Adrenal gland (tissue), 19 donors: ENCODE measurements at places on chromosomes 1 and 21. TPM values are rescaled to one million over a fixed set of nuclear protein-coding genes. Genes with fewer than 3 reads are reported as not detected.
A peak's percentile ranks its signal among the peaks of the same experiment; 100 is the strongest.

- no peak overlapping the region for H3K27ac ChIP-seq
- H3K4me1 ChIP-seq: peaks cover 15% of the 10 kb centered on the region
- no peak for DNase-seq
- H3K36me3 ChIP-seq: no peaks in the 10 kb centered on the region
Measured at GRCh38 chr1:86912281-86912900, 1.5 kb downstream of the SELENOF start.

DNA sequence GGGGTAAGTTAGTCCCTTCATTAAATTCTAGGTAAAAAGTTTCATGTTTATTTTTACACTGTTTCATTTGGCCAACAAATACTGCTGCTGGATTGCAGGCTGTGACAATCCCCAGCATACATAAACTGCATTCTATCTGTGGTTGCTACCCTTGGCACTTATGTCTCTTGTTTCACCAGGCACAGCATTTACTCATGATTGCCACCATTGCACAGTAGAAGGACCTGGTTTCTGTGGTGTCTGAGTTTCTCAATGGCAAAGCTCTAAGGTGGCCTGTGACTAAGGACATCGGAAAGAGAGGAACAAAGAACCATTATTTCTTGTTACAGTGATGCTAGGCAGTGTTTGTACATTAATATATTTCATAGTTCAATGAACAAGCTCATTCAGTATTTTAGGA is 878.4 kb upstream of the NEGR1 start:
- no peaks in the 10 kb centered on the region for H3K36me3 ChIP-seq
- no peaks in the 10 kb centered on the region for H3K4me1 ChIP-seq
- no peaks in the 10 kb centered on the region for H3K27me3 ChIP-seq
- H3K27ac ChIP-seq: no peak overlapping the region

The KLF17 gene
- not detected for total RNA-seq

GRCh38 chr1:4307911-4308545 is 346.4 kb upstream of the AJAP1 start:
- H3K4me1 ChIP-seq: no peaks in the 10 kb centered on the region
- H3K27ac ChIP-seq: no peak overlapping the region
- H3K4me3 ChIP-seq: no peak overlapping the region

GRCh38 chr1:8357329-8358101 is 39.6 kb downstream of the SLC45A1 start:
- no peaks in the 10 kb centered on the region for H3K36me3 ChIP-seq
- peaks cover 11% of the 10 kb centered on the region for H3K4me1 ChIP-seq
- DNase-seq: peak; percentile 67
- H3K27me3 ChIP-seq: no peaks in the 10 kb centered on the region
- H3K27ac ChIP-seq: peak overlapping the region; percentile 21

DNA sequence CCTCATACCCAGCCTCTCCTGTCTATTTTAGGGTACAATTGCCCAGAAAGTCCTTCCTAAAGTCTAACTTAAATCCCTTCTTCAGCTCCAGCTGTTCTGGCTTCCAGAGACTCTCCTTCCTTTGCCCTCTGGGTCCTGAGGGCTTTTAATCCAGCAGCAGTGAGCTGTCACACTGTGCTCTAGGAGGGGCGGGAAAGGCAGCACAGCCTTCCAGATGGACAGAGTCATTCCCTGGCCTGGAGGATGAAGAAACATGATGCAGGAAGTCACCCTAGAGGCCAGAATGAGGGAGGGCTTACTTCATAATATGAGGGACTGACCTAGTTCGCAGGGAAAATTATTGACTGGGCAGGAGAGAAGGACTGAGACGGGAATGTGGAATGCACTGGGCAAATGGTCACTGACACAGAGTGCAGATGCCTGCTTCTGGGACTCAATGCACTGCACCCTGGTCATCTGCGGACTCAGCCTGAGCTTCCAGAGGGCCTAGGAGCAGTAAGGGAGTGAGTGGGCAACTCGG is 1.3 kb downstream of the SH2D2A start:
- no peak overlapping the region for H3K4me3 ChIP-seq
- H3K27ac ChIP-seq: no peak overlapping the region
- no peaks in the 10 kb centered on the region for H3K36me3 ChIP-seq
- peak; percentile 59 for DNase-seq

The PAPPA2 gene
- total RNA-seq: 0.15 TPM

GRCh38 chr1:5917281-5917590 is 75.0 kb downstream of the NPHP4 start:
- H3K36me3 ChIP-seq: no peaks in the 10 kb centered on the region
- no peak overlapping the region for H3K27ac ChIP-seq
- H3K4me1 ChIP-seq: peaks cover 4% of the 10 kb centered on the region

DNA sequence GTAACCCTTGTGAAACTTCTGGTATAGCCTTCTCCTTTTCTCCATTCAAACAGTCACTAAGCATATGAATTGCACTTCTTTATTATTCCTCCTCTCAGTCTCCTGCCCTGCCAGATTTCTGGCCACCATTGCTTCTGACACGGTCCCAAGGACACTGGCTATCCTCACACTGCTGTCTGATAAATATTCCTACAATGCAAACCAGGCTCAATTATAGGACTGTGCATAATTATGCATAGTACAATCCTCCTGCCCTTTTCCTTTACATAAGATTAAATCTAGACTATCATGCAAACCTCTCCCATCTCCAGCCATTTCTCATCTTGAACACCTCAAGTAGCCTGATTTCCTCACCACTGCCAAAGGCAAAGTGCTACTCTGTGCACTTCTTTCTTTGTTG is 704.3 kb upstream of the ADAMTS5 start:
- no peaks in the 10 kb centered on the region for H3K4me1 ChIP-seq
- no peaks in the 10 kb centered on the region for H3K36me3 ChIP-seq
- no peak overlapping the region for H3K27ac ChIP-seq
- H3K27me3 ChIP-seq: no peaks in the 10 kb centered on the region
- no peak for DNase-seq

DNA sequence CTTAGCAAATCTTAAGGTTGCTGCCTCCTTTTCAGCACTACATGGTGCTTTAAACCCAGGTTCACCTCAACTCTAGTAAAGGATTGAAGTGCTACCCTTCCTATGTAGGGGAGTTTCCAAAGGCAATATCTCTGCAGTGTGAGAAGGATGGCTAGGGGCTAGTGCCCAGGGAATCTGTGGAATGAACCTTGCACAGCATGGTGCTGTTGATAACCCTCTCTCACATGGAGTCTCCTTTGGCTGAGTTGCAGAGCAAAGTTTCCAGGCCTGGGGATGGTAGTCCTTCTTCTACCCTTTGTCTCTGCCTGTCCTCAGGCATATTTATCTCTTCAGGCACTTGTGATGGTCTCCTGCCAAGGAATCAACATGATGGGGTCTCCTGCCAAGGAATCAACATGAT is 59.4 kb downstream of the AXDND1 start:
- DNase-seq: no peak
- no peak overlapping the region for H3K4me3 ChIP-seq
- H3K27ac ChIP-seq: no peak overlapping the region

DNA sequence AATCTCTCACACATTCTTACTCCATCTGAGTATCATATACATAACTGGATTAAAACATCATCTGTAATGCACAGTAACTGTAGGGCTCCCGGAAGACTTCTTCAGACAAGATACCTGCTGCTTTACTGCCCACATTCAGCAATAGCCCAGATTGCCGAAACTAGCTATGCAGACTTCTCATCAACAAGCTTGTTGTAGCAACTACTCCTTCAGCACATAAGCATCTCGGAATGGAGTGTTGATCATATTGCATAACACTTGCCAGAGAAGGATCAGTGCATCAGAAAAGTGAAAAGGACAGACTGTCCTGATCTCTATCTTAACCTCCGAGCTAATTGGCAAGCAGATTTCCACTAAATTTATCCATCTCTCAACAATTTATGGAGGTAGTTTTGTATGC is 354.6 kb upstream of the C1orf87 start:
- no peak overlapping the region for H3K4me3 ChIP-seq
- H3K27ac ChIP-seq: no peak overlapping the region
- no peaks in the 10 kb centered on the region for H3K36me3 ChIP-seq
- no peaks in the 10 kb centered on the region for H3K4me1 ChIP-seq

The MCOLN2 gene
- 40.1 TPM for total RNA-seq

DNA sequence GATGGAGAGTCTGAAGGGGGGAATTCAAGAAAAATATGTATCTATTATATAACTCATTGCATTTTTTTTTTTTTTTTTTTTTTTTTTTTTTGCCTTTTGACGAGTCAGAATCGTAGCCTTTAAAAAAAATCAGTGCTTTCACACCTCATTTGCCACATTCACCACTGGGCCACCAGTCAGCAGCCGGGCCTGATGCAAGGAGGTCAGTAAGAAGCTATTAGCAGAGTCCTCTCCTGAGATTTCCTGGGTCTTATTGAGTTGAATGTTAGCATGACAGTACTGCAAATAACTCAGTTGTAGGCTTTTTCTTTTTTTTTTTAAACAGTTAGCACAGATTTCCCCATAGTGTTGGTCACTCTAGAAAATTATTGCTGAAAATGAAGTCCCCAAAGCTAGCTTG is 139.8 kb downstream of the SPATA17 start:
- H3K4me3 ChIP-seq: no peak overlapping the region
- no peaks in the 10 kb centered on the region for H3K27me3 ChIP-seq
- H3K36me3 ChIP-seq: no peaks in the 10 kb centered on the region
- H3K4me1 ChIP-seq: no peaks in the 10 kb centered on the region

- H3K4me1 ChIP-seq: peaks cover 3% of the 10 kb centered on the region
- no peak overlapping the region for H3K27ac ChIP-seq
- no peaks in the 10 kb centered on the region for H3K36me3 ChIP-seq
Measured at GRCh38 chr1:24421502-24421901, 5.9 kb downstream of the NIPAL3 start.

DNA sequence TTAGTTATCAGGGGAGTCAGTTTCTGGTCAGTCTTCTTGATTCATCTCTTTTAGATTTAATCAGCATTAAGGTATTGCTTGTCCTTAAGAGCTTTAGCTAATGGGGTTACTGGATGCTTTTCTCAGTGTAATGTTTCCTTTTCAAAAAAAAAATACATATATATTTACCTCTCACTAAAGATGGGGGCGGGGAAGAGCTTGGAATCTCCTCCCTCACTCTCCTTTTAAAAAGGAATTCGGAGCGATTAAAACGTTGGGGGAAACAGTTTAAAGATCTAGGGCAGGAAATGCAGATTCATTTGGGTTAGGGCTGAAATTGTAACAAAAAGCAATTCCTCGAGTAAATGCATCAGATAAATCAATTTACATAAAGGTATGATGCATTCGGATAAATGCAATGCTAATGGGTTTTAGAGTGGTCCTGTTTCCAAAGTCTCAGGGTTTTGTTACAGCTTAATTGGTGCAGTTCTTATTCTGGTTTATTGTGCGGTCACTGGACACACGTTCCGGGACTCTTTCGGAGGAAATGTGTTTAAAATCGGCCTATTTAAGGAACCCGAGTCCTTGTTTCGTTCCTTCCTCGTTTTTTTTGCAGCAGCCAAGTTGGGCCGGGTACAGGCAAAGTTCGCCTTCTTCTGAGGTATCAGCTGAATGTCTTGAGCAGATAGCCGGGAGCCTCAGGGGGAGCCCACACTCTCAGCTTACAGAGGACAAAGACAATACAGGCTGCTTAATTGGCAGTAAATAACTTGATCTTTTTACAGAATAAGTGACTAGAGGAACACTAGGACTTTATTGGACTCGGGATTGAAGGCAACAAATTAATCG is 1.6 kb downstream of the LMO4 start:
- H3K27me3 ChIP-seq: no peaks in the 10 kb centered on the region
- DNase-seq: peak; percentile 10
- H3K4me1 ChIP-seq: peaks cover 20% of the 10 kb centered on the region
- no peaks in the 10 kb centered on the region for H3K36me3 ChIP-seq

The CRYBG2 gene
- not detected for total RNA-seq

The LMX1A gene
- not detected for total RNA-seq
